ENCODE measurements at places on chromosomes 3 and 15. TPM values are rescaled to one million over a fixed set of nuclear protein-coding genes. Genes with fewer than 3 reads are reported as not detected.

DNA sequence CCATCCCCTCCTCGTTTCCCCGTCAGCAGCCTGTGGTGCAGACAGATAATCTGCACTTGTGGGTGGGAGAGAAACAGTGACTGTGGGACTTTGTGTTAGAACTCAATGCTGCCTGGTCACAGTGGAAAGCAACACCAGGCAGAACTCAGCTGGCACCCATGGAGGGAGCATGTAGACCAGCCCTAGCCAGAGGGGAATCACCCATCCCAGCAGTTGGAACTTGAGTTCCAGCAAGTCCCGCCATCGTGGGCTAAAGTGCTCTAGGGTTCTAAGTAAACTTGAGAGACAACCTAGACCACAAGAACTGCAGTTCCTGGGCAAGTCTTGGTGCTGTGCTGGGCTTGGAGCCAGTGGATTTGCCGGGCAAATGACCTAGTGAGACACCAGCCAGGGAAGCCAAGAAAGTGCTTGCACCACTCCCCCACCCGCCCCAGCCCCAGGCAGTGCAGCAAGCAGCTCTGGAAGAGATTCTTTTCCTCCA, 24.4 kb downstream of the ISG20 start:
- peak; percentile 75 for DNase-seq

DNA sequence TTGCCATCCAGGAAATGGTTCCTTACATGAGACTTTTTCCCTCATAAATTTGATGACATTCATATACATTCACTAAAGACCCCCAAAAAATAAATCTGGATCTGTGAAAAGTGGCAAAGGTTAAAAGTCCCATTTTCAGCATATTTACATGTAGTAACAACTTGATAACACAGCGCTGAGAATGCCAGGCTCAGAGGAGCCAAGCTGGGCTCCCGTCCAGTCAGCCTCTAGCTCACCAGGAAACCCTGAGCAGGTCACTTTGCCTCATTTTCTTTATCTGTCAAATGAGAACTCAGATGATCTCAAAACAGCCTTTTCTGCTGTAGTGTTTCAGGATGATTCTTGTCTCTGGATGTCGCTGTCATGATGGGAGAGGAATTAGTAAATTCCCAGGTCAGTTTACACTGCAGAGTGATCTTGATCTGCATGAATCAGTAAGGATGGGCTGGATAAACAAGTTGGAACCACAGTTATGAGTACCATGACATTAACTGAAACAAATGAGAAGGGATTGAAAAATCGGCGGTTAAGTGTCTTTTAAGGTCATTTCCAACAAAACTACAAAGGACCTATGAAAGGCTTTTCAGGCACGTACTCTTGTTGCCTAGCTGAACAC, 82.8 kb downstream of the PPARG start:
- no peak for DNase-seq

GRCh38 chr3:195443391-195443989, 670 bp upstream of the ACAP2 start:
- no peak for DNase-seq

GRCh38 chr15:22265970-22266369, 185.6 kb downstream of the OR4M2 start:
- no peak for DNase-seq

DNA sequence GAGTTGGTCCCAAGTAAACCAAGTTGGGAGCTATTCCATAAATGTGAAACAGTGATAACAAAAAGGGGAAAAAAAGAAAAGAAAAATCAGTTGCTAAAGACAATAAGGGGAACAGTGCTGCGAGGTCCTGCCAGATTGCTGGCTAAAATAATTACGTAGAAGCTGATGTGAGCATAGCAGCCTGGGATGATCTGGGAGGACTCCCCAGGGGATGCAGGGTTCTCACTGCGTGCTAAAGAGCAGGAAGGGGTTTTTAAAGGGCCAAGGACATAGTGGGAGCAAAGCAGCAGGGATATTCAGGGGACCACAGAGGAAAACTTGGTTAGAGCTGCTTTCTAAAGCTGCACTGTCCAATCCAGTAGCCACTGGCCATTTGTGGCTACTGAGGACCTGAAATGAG, 133.0 kb upstream of the UMPS start:
- DNase-seq = no peak

GRCh38 chr3:54046641-54047214, 75.6 kb upstream of the CACNA2D3 start:
- no peak for DNase-seq

- no peak for DNase-seq
These were observed 26.9 kb upstream of the LCTL start for GRCh38 chr15:66592505-66593218.

DNA sequence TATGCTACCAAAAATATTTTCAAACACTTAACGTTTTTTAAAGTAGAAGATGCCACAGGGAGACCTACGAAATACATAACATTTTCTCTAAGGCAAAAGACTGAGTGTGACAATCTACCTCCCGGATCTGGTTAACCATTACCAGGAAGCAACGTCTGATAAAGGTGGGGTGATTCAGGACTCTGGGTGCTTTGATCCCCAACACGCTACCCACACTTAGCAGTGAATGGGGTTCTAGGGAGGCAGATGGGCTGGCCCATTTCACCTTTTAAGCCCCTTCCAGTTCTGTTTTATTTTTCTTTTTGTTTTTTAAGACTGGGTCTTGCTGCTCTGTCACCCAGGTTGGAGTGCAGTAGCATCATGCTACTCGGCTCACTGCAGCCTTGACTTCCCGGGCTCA, 39.5 kb downstream of the EIF4E3 start:
- DNase-seq = no peak

GRCh38 chr3:42996021-42996420, 16.9 kb downstream of the GASK1A start:
- DNase-seq = no peak

GRCh38 chr3:193210618-193211017, 30.4 kb upstream of the PLAAT1 start:
- no peak for DNase-seq

GRCh38 chr3:142723968-142724681, at the start of gene TRPC1:
TRPC1 (plus strand) TSS chr3:142724034; CDS start chr3:142724560, 526 bp downstream.
- DNase-seq = peak; percentile 89

DNA sequence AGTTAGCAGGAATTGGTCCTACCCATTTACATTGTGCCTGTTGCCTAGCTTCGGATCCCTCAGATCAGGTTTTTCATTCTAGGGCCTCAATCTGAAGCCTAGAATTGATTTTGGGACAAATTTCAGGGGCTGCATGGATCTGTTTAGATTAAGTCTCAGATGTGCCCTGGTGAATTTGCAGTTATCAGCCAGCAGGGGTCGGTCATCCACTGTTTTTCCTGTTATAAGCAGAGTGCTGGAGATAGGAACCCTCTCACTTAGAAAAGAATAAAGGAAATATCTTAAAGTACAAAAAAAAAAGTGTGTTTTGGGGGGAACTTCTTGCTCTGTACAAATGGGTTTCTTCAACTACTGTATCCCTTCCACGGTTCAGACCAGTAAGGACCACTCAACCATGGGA, 212.5 kb downstream of the BCHE start:
- no peak for DNase-seq

DNA sequence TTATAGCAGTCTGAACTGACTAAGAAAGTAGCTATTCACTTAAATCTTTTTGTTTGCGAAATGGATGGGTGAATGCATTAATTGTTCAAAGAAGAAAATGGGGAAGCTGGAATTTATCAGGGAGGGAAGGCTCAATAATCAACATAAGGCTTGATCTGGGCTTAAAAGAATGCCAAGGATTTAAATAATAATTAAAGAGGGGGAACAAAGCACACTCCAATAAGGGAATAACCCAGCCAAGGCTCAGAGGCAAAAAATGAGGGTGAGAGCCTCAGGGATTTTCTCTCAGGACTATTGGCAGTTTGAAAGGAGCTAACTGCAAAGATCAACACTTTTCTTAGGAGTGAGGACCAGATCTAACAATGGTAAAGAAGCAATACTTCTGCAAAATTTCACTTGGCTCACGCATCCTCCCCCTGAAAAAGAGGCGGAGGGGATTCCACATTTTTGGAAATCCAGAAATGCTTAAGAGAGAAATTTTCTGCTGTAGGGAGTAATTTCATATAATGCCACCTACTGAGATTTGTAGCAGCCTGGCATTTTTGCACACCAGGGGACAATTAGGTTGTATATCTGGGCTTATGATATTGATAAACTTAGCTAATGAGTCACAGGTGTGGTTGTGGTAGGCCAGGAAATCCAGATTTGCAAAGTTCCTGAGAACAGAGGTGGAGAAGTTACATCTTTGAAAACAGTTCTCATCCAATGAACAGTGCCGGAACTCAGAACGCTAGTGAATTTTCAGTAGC, 405.1 kb downstream of the TUSC7 start:
- no peak for DNase-seq

DNA sequence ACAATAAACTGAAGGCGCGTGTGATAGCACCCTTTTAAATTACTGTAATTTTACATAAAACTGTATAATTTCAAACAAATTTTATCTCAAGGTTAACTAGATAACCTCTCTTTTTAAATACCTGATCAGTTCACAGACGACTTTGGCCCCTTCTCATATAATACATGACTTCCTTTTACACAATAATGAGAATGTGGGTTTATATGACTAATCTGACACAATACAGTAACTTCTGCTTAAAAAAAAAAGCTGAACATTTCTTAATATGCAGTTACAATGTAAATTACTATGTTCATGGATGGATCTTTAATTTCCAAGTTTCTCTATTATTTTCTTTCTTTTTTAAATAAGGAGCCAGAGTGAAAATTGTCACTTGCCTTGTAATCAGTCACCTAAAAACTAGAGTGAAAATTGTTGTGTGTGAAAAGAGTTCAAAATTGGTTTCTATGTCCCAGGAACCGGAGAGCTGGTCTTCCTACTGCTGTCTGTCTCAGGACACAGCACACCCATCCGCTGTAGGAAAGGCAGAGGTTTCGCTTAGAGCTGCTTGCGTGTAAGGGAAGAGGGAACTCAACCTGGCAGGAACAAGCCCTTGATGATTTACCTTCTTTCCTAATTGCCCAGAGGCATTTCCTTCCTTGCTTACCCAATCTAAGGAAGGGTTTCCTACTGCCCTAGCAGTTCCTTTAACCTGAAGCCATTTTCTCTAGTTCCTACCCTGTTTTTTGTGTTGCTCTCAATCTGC, 33.3 kb downstream of the PLD1 start:
- DNase-seq = no peak

DNA sequence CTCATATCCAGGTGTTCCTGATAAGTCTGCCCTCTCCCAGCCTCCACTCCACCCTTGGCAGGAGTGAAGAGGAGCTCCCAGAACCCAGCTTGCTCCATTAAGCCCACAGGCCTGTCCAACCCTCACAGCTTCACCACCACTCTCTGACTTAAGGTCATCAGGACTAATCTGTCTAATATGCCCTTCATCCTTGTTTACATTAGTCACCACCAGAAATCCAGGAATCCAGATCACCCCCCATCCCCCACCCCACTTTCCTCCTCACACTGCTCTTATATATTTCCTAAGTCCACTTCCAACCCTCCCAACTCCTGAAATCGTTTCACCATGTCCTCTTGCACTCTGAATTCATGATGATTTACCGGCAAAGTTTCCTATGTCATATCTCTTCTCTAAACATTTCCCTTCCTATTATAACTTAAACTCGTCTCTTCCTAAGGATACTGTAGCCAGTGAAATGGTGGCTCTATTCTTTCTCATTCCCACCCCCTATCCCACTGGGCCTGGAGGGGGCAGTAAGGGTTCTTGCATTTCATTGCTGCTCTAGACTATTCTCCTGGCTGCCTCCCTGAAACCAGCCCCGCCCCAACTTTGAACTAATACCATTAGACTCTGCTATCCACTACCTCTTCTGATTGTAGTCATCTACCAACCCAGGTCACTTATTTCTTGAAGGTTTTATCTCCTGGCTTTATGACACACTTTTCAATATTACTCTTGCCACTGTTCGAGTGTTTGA, 43.4 kb downstream of the PPP2R3A start:
- DNase-seq = no peak

DNA sequence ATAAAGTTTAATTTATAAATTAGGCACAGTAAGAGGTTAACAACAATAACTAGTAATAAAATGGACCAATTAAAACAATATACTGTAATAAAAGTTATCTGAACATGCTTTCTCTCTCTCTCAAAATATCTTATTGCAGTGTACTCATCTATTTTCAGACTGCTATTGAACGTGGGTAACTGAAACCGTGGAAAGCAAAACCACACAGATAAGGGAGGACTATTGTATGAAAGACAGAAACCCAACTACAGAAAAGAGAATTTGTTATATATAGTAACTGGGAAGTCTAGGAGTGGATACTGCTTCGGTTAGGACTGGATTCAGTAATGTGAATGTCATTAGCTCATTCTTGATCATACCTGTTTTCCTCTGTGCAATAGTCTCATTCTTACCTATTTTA, 119.3 kb upstream of the DAZL start:
- no peak for DNase-seq

DNA sequence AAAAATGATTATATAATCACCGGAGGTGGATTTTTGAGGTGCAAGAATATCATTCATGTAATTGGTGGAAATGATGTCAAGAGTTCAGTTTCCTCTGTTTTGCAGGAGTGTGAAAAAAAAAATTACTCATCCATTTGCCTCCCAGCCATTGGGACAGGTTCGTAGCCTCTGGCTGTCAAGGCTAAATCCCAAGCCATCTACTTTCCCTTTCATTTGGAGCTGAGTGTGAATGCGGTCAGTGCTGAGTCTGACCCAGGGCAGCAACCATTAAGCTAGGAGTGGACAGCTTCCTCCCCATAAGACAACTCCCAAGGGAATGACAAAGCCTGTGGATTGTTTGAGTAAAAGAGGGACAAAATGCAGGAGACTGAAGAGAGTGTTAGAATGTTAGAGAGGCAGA, 33.6 kb downstream of the PARP14 start:
- no peak for DNase-seq

GRCh38 chr3:135688003-135688402, 277.5 kb upstream of the PPP2R3A start:
- no peak for DNase-seq

DNA sequence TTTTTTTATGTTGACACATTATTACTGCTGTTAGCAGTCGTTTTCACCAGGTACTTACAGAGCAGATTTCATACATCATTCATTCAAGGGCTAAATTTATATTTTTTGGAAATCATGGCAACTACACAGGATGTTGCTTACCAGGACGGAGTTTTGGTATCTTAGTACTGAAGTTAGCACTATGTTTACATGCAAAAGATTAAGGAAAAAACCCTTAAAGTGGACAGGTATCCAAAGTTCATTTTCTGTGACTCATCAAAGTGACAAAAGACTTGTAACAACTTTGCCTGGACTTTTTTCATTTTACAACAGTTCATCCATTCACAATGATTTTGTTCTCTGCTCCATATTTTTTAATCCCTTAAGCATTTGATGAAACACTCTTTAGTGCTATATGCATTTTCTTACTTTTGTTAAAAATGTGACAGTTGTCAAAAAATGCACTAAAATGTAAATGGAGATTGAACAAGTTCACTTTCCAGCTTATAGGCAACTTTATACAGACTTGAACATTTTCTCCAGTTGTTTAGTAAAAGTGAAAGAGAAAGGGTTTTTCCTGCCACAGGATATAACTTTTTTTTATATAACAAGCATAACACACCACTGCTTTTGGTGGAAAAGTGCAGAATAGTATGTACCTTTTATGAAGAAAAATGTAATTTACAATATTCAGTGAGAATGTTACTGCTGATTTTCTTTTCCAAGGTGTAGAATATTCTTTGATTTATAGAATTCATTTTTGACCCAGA, 104.1 kb downstream of the STT3B start:
- no peak for DNase-seq

GRCh38 chr3:156298014-156298413, 177.6 kb downstream of the KCNAB1 start:
- no peak for DNase-seq

LIPH gene
- total RNA-seq = 0.62 TPM

TERC gene
- not detected for total RNA-seq

CERS3 gene
- total RNA-seq = not detected

NUP210 gene
- 2.8 TPM for total RNA-seq

GOLGA6A gene
- not detected for total RNA-seq

RASGRP1 gene
- 3.1 TPM for total RNA-seq

GOLGA6L7 gene
- not detected for total RNA-seq
